ENCODE measurements at places on chromosomes 7 and 10.

DNA sequence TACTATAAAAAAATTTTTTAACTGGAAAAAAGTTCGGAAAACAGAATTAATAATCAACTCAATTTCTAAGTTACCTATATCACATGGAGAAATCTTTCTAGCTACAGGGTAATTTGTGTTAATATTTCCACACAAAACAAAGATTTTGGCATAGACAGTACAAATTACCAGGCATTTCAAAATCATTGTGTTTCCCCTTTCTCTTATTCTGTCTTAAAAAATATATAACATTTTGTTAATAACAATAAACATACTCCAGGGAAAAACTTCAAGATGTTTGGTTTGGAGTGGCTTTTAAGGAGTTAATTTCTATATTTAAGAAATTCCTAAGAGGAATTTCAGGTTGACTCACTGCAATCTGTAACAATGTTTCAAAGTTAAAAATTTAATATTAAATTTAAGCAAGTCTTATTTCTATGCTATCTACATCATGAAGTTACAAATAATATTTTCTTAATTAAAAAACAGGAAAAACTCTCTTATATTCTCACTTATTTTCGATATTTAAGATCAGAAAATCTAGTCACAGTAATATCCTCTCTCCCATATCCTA is 132.6 kb downstream of the NRBF2 start:
- no peak for DNase-seq

DNA sequence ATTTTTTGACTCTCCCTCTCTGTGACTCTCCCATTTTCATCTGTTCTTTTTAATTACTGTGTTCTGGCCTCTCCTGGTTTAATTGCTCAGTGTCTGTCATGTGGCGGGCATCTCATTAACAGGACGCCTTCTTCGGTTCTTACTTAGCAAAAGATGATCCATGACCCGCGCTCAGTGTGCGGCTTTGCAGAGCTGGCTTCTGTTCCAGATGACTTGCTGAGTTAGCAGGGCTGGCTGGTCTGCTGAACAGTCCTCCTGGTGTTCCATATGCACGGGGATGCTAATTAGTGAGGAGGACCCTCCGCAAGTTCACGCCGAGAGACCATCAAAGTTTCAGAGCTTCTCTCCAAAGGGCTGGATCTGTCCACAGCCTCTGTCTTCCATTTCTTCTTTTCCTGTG is 258.6 kb upstream of the MKI67 start:
- no peak for DNase-seq

- no peak for DNase-seq
Measured at GRCh38 chr7:83799333-83799732, 150.4 kb upstream of the SEMA3E start.

DNA sequence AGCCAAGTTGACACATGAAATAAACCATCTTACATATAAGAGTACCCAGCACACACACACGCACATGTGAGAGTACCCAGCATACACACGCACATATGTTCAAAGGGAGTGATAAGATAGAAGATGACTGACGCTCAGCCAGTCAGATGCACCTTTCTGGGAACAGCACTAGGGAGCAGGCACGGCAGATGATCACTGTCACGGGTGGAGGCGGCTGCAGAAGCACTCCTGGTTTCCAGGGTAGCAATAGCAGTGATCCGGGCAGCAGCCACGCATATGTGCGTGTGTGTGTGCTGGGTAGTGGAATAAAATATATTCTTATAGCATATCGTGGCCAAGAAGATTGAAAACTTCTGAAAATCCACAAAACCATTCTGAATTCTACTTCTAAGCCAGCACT is 85.8 kb upstream of the NAMPT start:
- DNase-seq, result no peak

- no peak for DNase-seq
Measured at GRCh38 chr10:5897504-5897903, 7.5 kb downstream of the FBH1 start.

GRCh38 chr10:49540056-49540797 is 1.3 kb upstream of the ERCC6 start:
- no peak for DNase-seq

- DNase-seq, result no peak
Measured at GRCh38 chr10:107159871-107160270, 4.6 kb downstream of the SORCS1 start.

DNA sequence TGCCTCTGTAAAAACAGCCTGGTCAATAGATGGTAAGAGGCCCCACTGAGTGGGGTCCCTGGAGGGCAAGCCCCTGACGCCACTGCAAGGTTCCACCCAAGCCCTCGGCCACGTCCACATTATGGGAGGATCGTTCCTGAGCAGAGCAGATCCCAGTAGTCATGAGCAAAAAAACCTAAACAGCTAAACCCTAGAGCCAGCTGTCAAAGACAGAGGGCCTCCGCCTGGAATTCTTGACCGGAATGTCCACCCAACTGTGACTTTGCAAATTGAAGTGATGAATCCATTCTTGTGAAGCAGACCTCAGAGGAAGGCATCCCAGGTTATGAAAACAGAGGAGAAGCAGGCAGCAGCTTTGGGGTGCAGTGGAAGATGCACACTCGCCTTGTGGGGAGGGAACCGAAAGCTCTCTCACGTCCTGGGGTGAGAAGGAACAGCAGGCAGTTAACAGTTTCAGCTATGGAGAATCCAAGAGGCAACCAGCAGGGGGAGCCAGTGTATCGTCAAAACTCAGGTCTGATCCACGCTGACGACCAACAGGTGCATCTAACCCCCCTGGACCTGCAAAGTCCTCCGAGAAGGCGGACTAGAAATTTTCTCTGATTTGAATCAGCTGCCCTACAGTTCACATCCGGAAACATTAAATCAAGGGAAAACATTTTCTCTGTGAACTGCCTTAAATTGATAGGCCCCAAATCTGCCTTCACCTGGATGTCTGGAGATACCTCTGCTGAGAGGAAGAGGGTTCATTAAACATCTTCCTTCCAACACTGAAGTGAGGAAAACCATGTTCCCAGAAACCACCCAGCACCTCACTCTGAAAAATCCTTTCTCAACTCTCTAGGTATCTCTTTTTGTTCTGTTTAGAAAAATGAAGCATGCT is 139.1 kb upstream of the PFKP start:
- peak; percentile 67 for DNase-seq

DNA sequence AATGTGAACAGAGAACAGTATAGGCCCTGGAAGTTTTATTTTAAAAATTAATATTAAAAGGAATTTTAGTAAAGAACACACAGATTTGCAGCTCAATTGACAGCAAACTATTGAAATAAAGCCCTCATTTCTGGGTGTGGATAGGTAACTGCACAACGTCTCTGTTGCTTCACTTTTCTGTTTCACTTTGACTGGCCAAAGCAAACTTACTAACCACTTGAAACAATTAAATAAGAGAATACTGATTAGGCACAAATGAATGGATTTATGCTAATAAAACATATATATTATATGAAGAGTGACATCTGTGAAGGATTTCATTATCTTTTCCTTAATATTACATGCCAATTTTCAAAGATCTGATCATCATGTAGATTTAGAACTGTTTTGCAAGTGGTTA is 11.9 kb downstream of the ZNF804B start:
- no peak for DNase-seq

DNA sequence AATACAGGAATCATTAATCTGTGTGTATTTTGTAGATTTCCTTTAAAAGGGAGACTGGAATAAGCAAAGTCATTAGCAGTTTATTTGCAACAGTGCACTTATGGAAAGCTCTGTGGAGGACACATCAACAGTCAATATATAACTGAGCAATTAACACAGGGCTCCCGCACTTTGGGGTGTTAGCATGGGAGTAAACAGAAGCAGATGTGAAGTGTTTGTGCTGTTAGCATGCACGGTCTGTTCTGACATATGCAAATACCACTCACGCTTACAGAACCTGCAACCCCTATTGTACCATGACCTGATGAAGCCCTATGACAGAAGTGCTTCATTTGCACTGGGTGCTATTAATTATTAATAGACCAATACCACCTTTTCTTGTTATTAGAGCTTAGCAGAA is 118.9 kb downstream of the PPP1R3A start:
- no peak for DNase-seq

DNA sequence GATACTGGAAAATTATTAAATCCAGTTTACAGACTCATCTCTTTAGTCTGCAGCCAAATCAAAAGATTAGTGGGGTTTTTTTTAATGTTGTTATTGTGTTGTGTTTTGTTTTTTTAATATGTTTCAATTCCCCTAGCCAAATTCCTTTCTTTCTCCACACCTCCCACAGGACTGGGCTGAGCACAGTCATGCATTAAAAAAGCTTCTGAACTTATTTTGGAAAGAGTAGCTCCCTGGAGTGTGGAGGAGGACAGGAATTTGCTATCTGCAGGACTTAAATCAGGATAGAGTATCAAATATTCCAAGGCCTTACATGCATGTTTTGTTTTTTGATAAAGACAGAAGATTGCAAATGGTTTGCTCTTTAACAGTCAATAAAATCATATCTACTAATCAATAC is 90.7 kb downstream of the GNAI1 start:
- DNase-seq, result peak; percentile 31

DNA sequence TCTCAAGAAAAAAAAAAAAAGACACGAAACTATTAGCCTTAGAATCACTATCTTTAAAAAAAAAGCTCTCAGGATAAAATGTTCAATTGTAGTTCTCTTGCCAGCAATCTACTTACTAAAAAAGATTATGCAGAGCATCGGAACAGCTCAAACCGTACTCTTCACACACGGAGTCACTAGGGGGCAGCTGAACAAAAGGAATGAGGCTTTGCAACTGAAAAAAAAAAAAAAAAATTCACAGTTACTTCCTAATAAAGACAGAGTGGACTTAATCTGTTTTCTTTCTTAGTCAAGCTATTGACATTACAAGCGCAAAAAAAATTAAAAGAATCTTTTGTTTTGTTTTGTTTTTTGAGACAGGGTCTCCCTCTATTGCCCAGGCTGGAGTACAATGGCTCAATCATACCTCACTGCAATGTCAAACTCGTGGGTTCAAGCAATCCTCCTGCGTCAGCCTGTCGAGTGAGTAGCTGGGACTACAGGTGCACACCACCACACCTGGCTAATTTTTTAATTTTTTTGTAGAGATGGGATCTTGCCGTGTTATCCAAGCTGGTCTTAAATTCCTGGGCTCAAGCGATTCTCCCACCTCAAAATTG is 11.5 kb downstream of the PMS2 start:
- peak; percentile 77 for DNase-seq

- DNase-seq, result no peak
Measured at GRCh38 chr10:95963202-95963990, 55.6 kb downstream of the CC2D2B start.

- DNase-seq, result peak; percentile 52
Measured at GRCh38 chr7:100247152-100247757, 27.5 kb downstream of the PVRIG start.

DNA sequence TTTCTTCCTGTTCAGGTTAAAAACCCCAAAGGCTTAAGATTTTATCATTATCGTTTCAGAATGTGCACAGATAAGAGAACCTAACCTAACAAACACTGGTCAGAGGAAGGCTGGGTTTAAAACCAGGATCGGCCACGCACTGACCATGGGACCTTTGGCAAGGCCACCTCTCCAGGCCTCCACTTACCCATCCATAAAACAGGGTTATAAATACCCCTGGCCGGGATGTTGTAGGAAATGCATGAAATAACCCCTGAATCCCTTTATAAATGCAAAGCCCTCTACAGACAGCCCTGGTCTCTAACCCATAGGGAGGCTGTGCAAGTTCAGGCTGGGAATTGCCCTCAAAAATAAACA is 418 bp downstream of the DEPP1 start:
- no peak for DNase-seq

Measured in fibroblast of pulmonary artery (primary cell).